ENCODE measurements at places on chromosomes 16 and 17.

DNA sequence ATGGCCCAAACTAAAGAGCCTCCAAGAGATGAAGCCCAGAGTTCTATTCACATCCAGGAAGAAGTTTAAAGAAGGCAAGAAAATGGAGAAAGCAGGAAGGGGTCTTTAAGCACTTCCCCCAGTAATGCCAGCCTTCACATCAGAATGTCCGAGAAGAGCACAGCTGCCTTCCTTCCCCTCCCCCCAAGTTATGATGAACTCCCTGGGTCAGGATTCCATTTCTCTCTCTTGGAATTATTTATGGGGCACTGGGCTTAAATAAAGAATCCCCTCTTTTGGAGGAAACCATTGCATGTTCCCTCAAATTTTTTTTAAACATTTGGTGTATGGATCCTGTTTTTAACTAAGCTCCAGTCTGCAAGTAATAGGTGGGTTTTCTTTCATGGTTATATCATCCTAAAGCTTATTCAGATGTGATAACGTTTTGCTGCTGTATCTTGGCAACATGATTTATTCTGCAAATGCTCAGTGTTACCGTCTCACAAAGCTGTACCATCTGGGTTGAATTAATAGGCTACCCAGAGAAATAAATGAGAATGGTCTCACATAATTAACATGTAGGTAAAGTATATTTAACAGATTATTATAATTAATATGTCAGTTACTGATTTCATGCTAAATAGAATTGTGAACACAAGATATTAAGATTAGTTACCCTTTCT lies 160.9 kb upstream of the TOX3 start:
- H3K4me1 ChIP-seq = no peaks in the 10 kb centered on the region
- no peak overlapping the region for H3K4me3 ChIP-seq
- H3K27ac ChIP-seq = no peak overlapping the region
- no peak for DNase-seq
- no peaks in the 10 kb centered on the region for H3K36me3 ChIP-seq

- no peak for DNase-seq
- no peaks in the 10 kb centered on the region for H3K36me3 ChIP-seq
- H3K4me3 ChIP-seq = no peak overlapping the region
Observed at GRCh38 chr16:11392041-11392581, 46.9 kb downstream of the RMI2 start.

DNA sequence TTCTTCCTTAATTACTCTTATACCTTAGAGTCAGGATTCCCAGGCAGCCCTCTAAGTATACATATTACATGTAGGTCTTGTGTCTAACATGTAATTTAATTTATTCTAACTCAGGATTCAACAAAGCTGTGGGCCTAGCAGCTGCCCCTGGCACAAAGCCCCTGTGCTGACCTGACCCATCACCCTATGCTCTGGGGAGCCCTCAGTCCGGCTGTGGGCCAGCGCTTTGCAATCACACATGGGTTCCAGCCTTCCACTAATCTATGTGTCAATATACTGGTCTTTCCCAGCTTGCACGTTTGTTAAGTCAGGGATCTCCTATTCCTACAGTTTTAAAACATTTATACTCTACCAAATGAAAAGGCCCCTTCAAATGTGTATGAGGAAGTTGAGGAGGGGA lies 62.7 kb upstream of the SREBF1 start:
- no peak overlapping the region for H3K4me3 ChIP-seq
- peaks cover 1% of the 10 kb centered on the region for H3K4me1 ChIP-seq
- H3K27me3 ChIP-seq = no peaks in the 10 kb centered on the region

GRCh38 chr16:12546918-12547607 lies 256.6 kb downstream of the CPPED1 start:
- H3K27ac ChIP-seq = peak overlapping the region; percentile 75

- no peak for DNase-seq
- no peaks in the 10 kb centered on the region for H3K27me3 ChIP-seq
- no peak overlapping the region for H3K27ac ChIP-seq
- H3K4me1 ChIP-seq = no peaks in the 10 kb centered on the region
Observed at GRCh38 chr16:15548482-15548891, 94.5 kb downstream of the MARF1 start.

GRCh38 chr17:45308016-45308365 lies 8.8 kb downstream of the MAP3K14 start:
- peak overlapping the region; percentile 100 for H3K27ac ChIP-seq
- peaks cover 93% of the 10 kb centered on the region for H3K4me1 ChIP-seq
- no peaks in the 10 kb centered on the region for H3K27me3 ChIP-seq

GRCh38 chr17:208429-208828 lies 27.0 kb upstream of the DOC2B start:
- no peak overlapping the region for H3K4me3 ChIP-seq
- peaks cover 6% of the 10 kb centered on the region for H3K36me3 ChIP-seq
- no peaks in the 10 kb centered on the region for H3K27me3 ChIP-seq
- H3K4me1 ChIP-seq = no peaks in the 10 kb centered on the region
- no peak for DNase-seq

- H3K36me3 ChIP-seq = no peaks in the 10 kb centered on the region
- H3K27me3 ChIP-seq = peaks cover 40% of the 10 kb centered on the region
- no peak overlapping the region for H3K4me3 ChIP-seq
- DNase-seq = no peak
- no peak overlapping the region for H3K27ac ChIP-seq
Observed at GRCh38 chr16:73544826-73545225, 496.9 kb upstream of the ZFHX3 start.

- H3K4me3 ChIP-seq = no peak overlapping the region
- no peaks in the 10 kb centered on the region for H3K36me3 ChIP-seq
- H3K27ac ChIP-seq = no peak overlapping the region
- peaks cover 3% of the 10 kb centered on the region for H3K4me1 ChIP-seq
Observed at GRCh38 chr17:31744511-31744951, 114.5 kb downstream of the COPRS start.

GRCh38 chr16:86498671-86499439 lies 11.5 kb upstream of the FOXF1 start:
- no peak overlapping the region for H3K4me3 ChIP-seq
- no peak for DNase-seq
- no peaks in the 10 kb centered on the region for H3K36me3 ChIP-seq
- H3K4me1 ChIP-seq = no peaks in the 10 kb centered on the region
- peaks cover 71% of the 10 kb centered on the region for H3K27me3 ChIP-seq
- H3K27ac ChIP-seq = no peak overlapping the region

- no peaks in the 10 kb centered on the region for H3K4me1 ChIP-seq
- no peak overlapping the region for H3K4me3 ChIP-seq
- H3K27me3 ChIP-seq = no peaks in the 10 kb centered on the region
- DNase-seq = peak; percentile 50
- H3K27ac ChIP-seq = no peak overlapping the region
Observed at GRCh38 chr17:3944485-3945388, 19.5 kb downstream of the ATP2A3 start.

DNA sequence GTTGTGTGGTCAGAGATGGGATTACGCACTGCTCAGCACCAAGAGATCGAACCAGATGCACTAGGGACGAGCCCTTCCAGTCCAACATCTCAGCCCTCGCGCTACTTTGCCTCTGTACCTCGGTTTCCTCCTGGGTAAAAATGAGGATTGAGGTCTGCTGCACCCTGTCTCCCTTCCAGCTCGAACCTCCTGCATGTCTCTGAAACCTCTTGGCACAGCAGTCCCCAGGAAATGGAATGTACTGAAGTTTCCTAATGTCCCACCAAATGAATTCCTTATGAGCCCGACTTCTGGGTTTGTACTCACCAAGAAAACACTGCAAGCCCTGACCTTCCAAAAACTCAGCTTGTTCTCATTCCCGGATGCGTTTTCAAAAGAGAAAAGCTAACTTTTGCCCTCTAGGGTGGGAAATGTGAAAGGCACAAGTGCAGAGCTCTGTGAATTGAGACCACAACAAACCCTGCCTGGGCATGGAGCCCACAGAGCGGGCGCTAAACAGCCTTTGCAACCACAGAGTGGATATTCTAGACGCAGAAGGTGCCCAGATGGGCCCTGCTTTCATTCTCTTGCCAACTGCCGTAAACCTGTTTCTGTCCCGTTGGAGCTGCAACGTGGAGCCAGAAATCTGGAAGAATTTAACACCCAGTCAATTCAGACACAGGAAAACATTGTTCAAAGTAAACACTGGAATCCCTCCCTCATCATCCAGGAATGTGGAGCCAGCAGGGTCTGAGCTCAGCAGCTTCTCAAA lies 10.3 kb downstream of the CDRT4 start:
- no peak overlapping the region for H3K4me3 ChIP-seq
- H3K4me1 ChIP-seq = no peaks in the 10 kb centered on the region
- H3K27me3 ChIP-seq = no peaks in the 10 kb centered on the region
- no peak overlapping the region for H3K27ac ChIP-seq
- DNase-seq = no peak
